Motor neuron (in vitro differentiated cells): ENCODE measurements at places on chromosomes 6 and 20.
A peak's percentile ranks its signal among the peaks of the same experiment; 100 is the strongest.

- peak; percentile 76 for ATAC-seq
These were observed 81.8 kb downstream of the ISM1 start for GRCh38 chr20:13302647-13303450.

- ATAC-seq, result peak; percentile 73
These were observed 25.0 kb upstream of the ABT1 start for GRCh38 chr6:26571592-26572296.

- ATAC-seq, result peak; percentile 87
These were observed 52.1 kb downstream of the RNASET2 start for GRCh38 chr6:166904101-166904746.

- ATAC-seq, result no peak
These were observed 3.1 kb upstream of the BTN2A1 start for GRCh38 chr6:26454631-26455030.

DNA sequence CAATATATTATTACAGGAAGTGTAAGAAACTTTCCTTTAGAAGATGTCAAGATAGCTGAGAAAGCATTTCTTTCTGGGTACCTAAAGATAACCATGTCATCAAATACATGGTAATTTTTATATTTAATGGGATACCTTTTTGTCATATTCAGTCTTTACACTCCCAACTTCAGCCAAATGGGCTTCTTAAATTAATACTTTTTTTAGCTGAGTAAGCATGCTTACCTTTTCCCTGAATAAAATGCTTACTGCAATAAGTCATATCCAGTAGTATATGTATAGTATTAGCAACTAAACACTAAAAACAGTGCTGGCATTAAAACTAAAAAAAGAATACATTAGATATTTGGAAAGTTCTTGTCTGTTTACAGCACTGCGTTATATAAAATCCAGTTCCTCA is 17.4 kb upstream of the PBOV1 start:
- no peak for ATAC-seq

GRCh38 chr20:1803061-1803931 is 91.9 kb upstream of the SIRPA start:
- peak; percentile 54 for ATAC-seq

DNA sequence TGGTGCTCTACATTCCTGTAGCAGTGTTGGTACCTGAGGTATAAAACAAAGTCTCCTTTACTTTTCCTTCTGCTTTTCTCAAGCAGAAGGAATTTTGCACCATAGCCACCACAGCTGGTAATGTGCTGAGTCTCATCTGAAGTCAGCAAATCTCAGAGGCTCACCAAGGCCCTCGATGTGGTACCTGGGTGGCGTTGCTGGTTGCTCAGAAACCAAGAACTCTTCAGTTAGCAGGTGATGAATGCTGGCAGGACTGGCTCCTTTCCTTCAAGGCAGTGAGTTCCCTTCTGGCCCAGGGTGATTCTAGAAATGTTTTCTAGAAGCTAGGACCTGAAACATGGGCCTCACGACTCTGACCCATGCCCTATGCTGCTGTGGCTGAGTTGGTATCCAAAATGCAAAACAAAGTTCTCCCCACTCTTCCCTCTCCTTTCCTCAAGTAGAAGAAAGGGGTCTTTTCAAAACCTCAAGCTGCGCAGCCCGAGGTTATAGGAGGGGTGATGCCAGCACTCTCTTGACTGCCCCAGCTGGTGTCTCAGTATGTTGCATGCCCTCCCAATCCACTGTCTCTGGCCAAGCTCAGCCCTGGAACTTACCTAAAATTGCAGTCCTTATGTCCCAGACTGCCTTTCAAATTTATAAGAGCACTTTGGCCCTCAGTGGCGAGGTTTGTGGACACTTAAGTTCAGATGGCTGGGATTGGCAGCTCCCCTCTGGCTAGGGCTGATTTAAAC is 592.3 kb downstream of the FRK start:
- ATAC-seq, result no peak

- no peak for ATAC-seq
These were observed 81.2 kb downstream of the PLCB1 start for GRCh38 chr20:8213270-8213669.

DNA sequence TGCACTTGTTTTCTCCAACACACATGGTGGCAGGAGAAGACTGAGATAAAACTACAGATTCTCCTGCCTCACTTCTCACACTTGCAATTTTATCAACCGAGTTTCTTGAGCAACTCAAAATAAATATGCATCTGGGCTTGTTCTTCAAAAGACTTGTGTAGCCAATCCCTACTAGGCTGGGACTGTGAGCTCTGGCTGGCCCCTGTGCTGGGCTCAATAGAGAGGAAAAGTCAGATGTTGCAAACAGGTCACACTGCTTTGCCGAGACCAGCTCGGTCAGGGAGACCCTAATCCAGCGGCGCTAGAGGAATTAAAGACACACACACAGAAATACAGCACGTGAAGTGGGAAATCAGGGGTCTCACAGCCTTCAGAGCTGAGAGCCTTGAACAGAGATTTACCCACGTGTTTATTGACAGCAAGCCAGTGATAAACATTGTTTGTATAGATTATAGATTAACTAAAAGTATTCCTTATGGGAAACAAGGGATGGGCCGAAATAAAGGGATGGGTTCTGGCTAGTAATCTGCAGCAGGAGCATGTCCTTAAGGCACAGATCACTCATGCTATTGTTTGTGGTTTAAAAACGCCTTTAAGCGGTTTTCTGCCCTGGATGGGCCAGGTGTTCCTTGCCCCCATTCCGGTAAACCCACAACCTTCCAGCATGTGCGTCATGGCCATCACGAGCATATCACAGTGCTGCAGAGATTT is 32.7 kb downstream of the FAM50B start:
- ATAC-seq, result no peak

DNA sequence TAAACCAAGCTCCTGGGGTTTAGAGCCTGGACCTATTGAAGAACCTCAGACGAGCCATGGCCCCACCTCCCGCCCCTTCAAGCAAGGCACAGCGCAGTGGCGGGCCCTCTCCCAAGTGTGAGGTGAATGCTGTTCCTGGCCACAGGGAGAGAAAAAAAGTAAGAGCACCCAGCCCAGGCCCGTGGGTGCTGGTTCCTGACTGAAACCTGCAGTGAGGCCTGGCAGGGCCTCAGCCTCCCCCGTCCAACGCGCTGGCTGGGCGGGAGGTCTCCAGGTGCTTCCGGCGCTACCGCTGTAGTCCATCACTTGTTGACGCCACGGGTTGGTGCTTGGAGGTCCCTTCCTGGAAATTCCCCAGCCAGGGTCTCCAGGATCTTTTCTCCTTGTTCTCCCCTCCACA is 5.5 kb upstream of the FAM83C start:
- no peak for ATAC-seq

GRCh38 chr6:157535340-157536222 is 154.6 kb downstream of the ZDHHC14 start:
- ATAC-seq, result peak; percentile 87

- peak; percentile 20 for ATAC-seq
These were observed 31.2 kb downstream of the PARD6B start for GRCh38 chr20:50762435-50763220.

DNA sequence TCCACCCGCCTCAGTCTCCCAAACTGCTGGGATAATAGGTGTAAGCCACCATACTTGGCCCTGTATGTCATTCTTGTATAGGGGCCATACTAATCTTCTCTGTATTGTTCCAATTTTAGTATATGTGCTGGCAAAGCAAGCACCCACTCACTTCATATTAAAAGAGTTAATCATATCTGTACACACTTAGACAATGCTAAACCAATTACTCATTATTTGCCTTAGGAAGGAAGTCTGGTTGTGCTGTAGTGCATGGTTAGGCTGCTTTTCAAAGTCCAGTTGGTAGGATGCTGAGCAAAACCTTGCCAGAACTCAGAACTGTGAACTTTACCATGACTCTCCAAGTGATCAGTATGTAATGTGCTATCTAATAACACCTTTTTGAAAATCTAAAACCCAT is 88.6 kb downstream of the LIN28B start:
- ATAC-seq, result no peak

DNA sequence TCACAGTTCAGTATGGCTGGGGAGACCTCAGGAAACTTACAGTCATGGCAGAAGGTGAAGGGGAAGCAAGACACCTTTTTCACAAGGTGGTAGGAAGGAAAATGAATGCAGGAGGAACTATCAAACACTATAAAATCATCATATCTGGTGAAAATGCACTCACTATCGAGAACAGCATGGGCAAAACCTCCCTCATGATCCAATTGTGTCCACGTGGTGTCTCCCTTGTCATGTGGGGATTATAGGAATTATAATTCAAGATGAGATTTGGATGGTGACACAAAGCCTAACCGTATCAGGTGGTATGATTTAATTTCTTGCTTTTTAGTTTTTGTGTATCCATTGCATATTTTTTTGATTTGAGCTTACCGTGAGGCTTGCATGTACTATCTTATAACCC is 133.2 kb upstream of the SYNCRIP start:
- no peak for ATAC-seq

DNA sequence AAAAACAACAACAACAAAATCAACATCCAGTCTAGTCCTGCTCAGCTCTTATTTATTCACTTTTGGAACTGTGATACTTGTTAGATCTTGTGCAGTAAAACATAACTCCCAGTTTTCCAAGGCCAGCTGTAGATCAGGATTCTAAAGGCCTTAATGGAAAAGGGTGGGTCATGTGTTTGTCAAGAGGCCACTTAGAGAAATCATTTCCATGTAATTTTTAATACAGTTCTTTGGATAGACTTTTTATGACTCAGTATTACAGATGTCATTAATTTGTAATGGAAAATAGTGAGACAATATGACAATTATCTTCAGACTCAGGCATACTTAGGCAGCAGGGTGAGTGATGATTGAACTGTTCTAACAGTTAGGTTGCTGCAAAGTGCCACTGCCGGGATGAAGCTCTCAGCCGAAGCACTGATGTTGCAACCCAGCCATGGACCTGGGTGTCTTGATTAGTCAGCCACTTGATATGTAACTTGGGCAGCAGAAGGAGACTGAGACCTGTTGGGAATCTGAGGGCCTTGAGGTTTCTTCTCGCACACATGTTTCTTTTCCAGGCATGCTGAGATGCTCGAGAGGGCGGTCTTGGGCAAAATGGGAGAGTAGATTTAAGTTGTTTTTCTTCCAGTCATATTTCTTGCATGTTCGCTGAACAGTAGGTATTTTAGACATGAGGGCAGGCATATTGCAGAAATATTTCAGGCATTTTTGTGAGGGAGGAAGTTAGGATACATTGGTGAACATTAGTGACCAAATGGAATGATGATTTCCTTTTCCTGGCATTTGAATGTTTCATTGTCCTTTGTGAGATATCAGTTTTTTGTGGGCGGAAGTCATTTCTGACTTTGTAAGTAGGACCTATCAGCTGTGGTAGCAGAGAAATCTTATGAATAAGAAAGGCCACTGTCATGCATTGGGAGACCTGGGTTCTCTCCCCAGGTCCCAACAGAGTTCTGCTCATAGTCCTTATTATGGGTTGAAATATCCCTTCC is 52.3 kb downstream of the SLX4IP start:
- ATAC-seq, result peak; percentile 59

GRCh38 chr6:29628419-29629281 is 4.3 kb downstream of the GABBR1 start:
- peak; percentile 47 for ATAC-seq

GRCh38 chr20:11001764-11002540 is 328.2 kb upstream of the JAG1 start:
- peak; percentile 24 for ATAC-seq

- no peak for ATAC-seq
These were observed 201.4 kb upstream of the HDDC2 start for GRCh38 chr6:125503181-125503580.

GRCh38 chr6:108029226-108029921 is 45.2 kb downstream of the OSTM1 start:
- no peak for ATAC-seq

- no peak for ATAC-seq
These were observed 21.3 kb upstream of the NUS1 start for GRCh38 chr6:117653949-117654348.

DNA sequence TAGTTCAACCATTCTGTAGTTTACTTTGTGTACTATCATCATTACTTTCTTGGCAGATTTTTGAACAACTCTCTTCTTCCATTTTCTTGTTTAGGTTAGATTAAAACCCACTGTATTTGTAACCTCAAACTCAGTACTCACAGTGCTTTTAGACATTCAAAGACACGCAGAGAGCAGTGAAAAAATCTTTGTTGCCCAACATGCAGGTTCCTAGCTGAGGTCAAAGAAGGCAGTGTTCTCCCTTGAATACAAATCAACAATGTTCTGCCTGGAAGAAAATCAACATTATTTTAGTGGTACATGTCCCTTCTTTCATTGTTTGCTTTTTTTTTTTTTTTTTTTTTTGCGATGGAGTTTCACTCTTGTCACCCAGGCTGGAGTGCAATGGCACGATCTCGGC is 11.2 kb downstream of the CYB5R4 start:
- no peak for ATAC-seq

- no peak for ATAC-seq
These were observed 64.2 kb upstream of the NEDD9 start for GRCh38 chr6:11296449-11297375.

DNA sequence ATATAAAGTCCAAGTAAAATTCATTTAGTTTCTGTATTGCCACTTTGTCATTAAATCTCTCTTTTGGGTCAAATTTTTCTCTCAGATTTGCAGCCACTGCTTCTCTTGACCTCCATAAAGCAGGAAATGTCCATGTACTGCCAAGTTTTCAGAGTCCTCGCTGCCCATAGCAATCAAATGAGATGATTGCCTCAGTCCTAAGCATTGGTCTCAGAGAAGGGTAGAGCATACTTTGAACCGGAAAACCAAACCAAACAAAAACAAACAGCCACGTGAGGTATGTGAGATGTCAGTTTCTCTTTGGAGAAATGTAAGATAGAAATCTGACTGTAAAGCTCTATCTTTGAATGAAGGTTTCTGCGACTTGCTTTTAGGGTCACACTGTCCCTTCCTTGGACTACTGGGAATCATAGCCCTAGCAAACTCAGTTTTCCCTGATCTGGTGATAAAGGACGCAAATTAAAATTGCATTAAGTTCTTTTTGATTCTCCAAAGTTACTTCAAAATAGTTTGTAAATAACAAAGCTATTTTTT is 505.4 kb upstream of the CITED2 start:
- ATAC-seq, result no peak

DNA sequence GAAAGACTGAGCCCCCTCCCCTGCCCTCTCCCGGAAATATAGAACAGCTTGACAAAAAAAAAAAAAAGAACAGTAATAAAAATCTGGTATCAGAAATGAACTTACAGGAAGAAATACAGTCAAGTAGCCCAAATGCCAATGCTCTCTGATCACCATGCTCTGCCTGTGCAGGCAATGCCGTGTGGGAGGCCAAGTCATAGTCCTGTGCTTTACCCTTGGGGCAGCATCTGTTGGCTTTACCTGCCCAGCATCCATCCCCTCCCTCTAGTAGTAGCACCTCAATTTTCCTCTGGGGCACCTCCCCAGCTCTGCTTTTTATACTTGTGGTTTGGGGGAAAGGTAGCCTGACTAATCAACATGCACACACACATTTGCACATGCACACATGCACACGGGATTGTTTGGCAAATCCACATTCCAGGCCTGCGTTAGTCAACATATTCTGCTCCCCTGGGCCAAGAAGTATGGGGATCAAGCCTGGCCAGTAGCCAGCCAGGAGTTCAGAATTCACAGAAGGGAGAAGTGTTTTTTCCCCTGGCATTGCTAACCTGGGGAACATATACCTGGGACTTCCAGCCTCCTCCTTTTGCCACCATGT is 70.2 kb downstream of the RIPOR3 start:
- ATAC-seq, result peak; percentile 59

- no peak for ATAC-seq
These were observed 18.5 kb downstream of the NOX3 start for GRCh38 chr6:155436981-155437749.
